ENCODE measurements at places on chromosomes 2 and 18.
A peak's percentile ranks its signal among the peaks of the same experiment; 100 is the strongest.

DNA sequence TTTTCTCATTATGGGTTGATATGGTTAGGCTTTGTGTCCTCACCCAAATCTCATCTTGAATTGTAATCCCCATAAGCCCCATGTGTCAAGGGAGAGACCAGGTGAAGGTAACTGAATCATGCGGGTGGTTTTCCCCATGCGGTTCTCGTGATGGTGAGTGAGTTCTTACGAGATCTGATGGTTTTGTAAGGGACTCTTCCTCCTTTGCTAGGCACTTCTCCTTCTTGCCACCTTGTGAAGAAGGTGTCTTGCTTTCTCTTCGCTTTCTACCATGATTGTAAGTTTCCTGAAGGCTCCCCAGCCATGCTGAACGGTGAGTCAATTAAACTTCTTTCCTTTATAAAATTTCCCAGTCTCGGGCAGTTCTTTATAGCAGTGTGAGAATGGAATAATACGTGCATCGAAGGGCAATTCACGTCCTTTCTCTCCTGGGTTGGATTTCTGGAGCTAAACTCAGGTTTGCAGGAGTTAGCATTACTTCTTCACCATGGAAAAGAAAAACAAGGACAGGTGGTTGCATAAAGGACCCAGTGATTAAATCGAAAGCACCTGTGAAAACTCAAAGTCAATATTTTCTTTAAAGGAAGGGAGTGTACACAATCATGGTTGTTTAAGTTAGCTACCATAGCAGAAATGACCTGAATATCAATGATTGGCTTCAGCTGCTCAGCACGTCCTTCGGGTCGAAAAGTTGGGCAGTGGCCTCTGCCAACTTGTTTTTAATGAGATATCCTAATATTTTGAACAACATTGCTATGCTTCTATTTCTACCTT lies 54.1 kb downstream of the CDC42EP3 start:
- DNase-seq = no peak

GRCh38 chr2:58635801-58636375 lies 394.8 kb upstream of the FANCL start:
- no peak for DNase-seq

DNA sequence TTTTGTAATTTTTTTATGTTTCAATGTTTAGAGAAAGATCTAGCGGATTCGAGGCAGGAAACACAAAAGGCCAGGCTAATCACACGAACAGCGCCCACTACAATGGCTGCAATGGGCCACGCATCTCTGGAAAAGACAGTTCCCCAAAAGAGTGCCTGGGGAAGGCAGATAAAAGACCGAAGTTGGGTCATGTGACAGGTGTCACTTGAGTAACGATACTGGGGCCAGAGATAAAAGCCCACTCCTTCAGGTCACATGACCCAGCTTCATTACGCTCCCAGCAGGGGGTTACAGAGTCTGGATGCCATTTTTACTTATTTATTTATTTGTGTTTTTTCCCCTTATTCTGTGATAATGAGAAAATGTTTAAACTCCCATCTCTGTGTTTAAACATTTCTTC lies 95.4 kb downstream of the CDK15 start:
- no peak for DNase-seq

DNA sequence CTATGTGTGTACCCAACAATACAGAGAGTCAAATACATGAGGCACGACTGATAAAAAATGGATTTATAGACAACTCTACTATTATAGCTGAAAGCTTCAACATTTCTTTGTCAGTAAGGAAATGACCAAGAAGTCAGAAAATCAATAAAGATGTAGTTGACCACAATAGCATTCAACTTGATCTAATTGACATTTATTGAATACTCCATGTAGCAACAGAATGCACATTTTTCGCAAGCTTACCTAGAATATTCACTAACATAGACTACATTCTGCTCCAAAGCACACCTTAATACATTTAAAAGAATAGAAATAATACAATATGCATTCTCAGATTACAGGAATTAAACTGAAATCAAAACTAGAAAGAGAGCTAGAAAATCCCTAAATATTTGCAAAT lies 49.2 kb upstream of the ZNF804A start:
- DNase-seq = no peak

GRCh38 chr2:177295484-177295883 lies 31.0 kb upstream of the NFE2L2 start:
- peak; percentile 40 for DNase-seq

GRCh38 chr18:63366213-63367052 lies 573 bp downstream of the KDSR start:
- DNase-seq = peak; percentile 65

DNA sequence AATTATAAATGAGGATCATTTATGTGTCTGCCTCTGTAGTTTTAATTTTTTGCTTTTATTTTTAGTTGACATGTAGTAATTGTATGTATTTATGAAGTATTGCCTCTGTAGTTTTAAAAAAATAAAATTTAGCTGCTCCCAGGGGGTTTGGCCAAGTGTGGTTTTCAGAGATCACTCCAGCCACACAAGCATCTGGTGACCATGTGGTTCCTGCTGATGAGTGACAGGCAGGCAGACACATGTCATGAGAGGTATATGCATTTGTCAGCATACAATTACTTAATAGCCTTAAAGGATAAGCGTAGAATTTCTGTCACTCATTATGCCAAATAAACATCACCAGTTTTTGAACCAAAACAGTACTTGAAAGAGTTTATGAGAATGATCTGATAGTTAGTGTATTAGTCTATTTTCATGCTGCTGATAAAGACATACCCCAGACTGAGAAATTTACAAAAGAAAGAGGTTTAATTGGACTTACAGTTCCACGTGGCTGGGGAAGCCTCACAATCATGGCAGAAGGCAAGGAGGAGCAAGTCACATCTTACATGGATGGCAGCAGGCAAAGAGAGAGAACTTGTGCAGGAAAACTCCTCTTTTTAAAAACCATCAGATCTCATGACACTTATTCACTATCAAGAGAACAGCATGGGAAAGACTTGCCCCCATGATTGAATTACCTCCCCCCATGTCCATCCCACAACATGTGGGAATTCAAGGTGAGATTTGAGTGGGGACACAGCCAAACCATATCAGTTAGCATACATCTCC lies 29.6 kb downstream of the MREG start:
- no peak for DNase-seq

DNA sequence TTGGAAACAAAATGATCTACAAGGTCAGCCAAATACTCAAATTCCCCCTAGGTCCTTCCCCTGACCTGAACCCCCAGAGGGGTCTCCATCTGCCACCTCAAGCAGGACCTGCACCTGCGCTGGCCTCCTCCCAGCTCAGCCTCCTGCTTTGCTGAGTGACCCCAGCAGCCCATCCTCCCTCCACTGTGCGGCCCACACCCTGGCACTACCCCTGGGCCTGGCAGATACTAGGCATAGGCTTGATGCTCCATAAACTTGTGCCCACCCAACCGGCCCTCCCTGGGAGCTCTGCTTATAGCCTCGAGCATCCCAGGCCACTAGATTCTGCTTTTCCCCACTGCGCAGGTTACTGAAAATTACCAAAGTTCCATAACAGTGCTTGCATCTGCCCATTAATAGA lies 156.2 kb downstream of the HDAC4 start:
- DNase-seq = no peak

GRCh38 chr2:2686222-2686621 lies 355.1 kb upstream of the MYT1L start:
- no peak for DNase-seq

GRCh38 chr18:56873441-56874140 lies 222.4 kb downstream of the WDR7 start:
- DNase-seq = no peak

- DNase-seq = no peak
These were observed 196.7 kb upstream of the EPC2 start for GRCh38 chr2:148447877-148448276.

DNA sequence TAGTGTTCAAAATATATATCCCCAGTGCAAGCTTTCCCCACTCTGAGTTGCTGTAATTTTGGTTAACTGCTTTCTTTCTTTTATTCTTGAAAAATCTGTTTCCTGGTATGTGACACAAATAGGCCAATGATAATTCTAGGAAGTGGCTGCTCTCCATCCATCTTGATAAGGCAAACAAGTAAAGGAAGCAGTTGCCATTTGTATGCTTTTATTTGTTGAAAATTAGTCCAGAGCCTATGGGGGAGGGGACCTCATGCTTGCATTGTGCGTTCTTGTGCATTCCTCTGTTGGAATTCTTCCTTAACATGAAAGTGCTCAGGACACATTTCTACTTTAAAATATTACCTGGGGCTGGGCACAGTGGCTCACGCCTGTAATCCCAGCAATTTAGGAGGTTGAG lies 111.2 kb upstream of the FSHR start:
- DNase-seq = no peak

- DNase-seq = no peak
These were observed 76.8 kb downstream of the LIMS1 start for GRCh38 chr2:108611021-108611420.

DNA sequence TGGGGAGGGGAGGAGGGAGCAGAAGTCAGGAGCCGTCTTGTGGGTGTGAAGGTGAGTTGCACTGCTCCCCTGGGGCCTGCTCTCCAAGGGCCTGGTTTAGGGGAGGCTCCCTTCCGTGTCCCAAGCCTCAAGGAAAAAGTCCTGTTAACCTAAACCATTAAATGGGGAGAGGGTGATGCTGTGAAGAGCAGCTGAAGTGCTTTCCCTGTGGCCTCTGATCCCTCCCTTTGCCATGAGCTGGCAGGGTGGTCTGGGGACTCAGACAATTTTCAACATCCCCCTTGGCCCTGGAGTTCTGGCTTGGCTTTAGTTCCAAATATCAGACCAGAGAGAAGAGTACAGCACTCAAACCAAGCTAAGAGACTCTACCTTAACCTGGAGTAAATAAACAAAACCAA lies 692 bp upstream of the POMC start:
- no peak for DNase-seq
